ENCODE measurements at places on chromosomes 1 and 21.

- DNase-seq, result no peak
Observed at GRCh38 chr1:36657826-36658225, 175.1 kb upstream of the CSF3R start.

- DNase-seq, result no peak
Observed at GRCh38 chr1:46203738-46204405, 738 bp downstream of the LURAP1 start.

DNA sequence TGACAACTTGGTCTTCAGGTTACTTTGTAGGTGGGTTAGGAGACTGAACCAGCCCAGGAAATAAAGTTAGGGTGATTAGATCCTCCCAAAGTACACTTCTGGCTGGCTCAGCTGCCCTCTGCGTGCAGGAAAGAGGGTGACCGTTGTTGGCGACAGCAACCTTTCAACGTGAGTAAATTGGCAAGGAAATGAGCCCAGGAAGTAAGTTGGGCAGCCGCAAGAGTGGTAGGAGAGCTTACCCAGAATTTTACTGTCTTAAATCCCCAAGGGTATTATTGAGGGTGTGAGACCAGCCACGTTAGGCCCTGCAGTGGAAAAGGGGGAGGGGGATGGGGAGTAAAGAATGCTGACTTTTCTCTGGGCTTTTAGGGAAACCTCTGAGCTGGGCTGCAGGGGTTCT is 1.6 kb downstream of the TENT5C start:
- DNase-seq, result peak; percentile 20

GRCh38 chr1:35808450-35809113 is 766 bp downstream of the AGO4 start:
- DNase-seq, result no peak

DNA sequence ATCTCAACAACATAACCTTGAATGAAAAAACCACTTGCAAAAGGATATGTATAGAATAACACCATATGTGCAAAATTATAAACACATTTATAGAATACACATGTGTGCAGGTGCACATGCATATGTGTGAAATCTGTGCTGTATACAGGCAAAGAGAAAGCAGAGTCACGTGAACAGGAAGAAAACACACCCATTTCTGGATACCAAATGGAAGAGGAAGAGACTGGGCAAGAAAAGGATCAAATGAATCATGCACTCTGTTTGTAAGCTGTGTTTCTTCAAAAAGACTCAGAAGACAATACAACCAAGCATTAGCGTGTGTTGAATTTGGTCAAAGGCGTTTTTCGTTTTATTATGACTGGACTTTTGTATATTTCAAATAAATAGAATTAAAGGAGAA is 111.3 kb upstream of the ERG start:
- no peak for DNase-seq

DNA sequence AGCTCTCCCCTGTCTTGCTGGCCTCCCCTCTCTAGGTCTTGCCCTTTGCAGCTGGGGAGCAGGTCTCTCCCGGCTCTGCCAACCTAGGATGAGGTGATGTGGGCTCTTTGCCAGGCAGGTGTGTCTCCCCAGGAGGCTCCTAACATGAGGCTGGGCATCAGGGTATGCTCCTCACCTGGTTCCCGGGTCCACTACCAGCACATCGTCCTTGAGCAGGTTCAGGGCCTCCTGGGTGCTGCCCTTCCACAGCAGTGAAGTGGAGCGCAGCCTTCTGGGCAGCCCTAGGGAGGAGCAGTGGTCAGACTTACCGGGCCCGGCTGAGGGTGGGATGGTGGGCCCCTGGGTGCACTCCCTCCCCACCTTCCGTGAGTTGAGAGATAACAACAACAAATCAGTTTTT is 17.5 kb downstream of the LACTBL1 start:
- DNase-seq, result no peak

DNA sequence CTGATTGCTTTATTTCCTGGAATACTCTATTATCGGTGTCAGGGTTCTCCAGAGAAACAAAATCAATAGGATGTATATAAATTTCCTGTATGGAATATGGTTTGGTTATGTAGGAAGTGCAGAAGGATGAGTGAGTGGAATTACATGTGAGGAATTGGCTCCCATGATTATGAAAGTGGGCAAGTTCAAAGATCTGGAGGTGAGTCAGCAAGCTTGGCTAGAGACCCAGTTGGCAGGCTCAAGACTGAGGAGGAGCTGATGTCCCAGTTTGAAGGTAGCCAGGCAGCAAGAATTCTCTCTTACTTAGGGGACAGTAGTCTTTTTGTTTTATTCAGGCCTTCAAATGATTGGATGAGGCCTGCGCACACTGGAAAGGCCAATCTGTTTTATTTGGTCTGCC is 57.5 kb downstream of the MAP3K7CL start:
- DNase-seq, result no peak

- peak; percentile 67 for DNase-seq
Observed at GRCh38 chr1:44819196-44819607, 10.9 kb downstream of the BTBD19 start.

DNA sequence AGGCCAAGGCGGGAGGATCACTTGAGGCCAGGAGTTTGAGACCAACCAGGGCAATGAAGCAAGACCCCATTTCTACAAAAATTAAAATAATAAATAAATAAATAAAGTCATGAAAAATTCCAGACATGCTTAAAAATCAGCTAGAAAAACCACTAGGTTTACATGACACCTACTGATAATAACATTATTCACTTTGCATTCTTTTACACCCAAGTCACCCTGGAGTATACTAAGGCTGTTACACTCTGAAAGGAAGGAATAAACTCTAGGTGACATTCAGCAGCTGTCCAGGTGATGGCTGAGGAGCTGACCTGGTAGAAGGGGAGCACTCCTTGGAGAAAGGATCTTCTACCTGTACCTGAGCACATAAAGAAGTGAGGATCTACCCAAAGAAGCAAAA is 179.2 kb downstream of the ZNF281 start:
- DNase-seq, result no peak

DNA sequence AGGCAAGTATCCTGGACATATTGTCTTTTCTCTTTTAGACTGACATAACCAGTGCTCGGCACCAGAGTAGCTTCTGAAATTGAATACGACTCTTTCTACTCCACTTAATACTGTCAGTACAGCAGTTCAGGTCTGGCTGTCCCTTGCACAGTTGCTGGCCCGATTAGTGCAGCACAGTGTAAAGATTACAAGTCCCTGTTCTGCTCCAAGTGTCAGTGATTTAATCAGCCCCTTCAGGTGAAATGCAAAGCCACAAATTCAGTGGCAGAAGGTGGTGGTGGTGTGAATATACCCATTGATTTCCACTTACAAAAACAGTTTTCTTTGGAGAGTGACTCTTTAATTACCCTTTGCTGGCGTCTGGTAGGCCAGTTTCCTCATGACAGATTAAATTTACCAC is 545.4 kb downstream of the ADGRL2 start:
- DNase-seq, result no peak

GRCh38 chr1:46512135-46512791 is 22.6 kb downstream of the DMBX1 start:
- no peak for DNase-seq

DNA sequence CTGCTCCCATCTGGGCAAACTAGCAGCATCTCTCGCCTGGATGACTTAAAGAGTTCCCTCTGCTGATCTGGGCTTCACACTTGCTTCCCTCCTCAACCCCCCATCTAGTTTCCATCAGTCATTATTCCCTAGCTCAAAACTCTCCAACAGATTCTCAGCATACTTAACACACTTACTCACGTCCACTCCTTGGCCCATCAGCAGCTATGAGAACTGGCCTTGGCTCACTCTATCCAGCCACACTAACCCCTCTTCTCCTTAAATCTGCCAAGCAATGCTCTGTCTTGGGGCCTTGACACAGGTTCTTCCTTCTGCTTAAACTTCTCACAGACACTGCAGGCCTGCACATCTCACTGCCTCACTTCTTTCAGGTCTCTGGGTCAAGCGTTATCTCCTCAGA is 41.6 kb downstream of the GNG12 start:
- DNase-seq, result no peak

DNA sequence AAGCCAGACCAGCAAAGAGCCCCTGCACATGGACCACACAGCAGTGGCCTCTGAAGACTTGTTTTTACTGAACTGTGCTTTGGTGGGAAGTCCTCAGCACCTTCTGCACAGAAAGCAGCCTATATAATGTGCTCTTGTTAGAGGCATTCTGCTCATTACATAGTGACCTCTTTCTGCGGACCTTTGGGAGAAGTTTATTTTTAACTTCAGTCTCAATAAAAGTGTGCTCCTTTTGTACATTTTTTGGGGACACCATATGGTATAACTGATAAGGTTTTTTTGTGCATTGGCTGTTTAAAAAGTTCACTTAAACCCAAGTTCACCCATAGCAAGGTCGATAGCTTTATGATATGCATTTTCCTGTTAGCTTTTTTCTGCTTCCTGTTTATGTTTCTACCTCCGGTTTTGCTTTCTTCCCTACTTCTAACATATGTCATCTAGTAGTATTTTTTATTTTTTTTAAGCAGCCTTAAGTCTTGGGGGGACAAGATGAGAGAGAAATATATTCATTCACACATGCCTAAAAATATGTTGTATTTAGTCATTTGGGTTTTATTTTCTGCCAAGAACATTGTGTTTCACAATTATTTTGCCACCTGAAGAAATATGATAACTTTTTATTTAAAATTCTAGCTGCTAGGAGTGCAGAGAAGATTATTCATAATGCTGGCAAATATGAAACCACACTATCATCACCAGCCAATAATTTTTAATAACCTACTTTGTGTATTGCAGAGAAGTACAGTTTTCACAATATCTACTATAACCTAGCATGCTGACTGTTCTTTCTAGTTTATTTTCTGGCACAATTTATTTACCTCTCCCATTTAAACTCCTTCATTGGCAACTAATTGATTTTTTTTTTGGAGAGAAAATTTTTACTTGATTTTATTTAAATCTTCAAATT is 22.9 kb upstream of the SLC19A2 start:
- no peak for DNase-seq

- DNase-seq, result no peak
Observed at GRCh38 chr1:30842697-30843354, 65.7 kb downstream of the SDC3 start.

DNA sequence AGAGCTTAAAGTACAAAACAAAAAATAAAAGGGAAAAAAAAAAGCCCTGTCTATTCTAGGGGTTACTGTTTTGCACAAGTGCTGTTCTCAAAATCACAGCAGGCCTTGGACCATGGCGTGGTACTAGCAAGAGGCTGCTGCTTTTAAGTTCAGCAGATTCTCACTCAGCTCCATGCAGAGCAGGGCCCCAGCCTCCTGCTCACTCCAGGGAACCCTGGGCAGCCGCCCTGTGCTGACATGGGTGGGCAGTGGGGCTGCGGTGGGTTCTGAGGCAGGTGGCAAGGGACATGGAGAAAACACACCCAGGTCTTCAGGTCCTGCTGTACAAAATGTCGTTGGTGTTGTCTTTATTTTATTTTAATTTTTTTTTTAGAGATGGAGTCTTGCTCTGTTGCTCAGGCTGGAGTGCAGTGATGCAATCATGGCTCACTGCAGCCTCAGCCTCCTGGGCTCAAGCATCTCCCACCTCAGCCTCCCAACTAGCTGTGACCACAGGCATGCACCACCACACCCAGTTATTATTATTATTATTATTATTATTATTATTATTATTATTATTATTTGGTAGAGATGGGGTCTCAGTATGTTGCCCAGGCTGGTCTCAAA is 170.9 kb downstream of the DYRK1A start:
- no peak for DNase-seq

- no peak for DNase-seq
Observed at GRCh38 chr1:194717941-194718340, 1531.5 kb upstream of the B3GALT2 start.

GRCh38 chr1:194476872-194477271 is 1290.5 kb upstream of the B3GALT2 start:
- no peak for DNase-seq

DNA sequence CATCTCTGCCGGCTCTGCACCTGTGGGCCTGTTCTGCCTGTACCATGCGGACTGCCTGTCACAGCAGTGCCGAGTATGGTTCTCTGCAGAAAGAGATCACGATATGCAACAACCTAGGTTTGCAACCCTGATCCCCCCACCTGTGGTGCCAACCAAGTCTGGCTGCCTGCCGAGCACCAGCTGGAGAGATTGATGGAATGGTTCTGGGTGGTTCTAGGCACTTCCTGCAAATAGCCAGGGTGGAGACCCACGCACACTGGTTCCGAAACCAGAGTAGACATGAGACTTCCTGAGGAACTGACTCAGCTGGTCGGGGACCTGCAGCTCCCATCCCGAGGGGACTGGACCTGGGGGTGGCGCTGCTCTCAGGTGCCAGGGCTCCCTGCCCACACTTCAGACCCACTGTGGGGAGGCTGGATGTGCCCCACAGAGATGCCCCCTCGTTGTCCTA is 5.4 kb downstream of the TPRG1L start:
- no peak for DNase-seq

GRCh38 chr1:174788981-174789380 is 210.8 kb upstream of the CACYBP start:
- no peak for DNase-seq

DNA sequence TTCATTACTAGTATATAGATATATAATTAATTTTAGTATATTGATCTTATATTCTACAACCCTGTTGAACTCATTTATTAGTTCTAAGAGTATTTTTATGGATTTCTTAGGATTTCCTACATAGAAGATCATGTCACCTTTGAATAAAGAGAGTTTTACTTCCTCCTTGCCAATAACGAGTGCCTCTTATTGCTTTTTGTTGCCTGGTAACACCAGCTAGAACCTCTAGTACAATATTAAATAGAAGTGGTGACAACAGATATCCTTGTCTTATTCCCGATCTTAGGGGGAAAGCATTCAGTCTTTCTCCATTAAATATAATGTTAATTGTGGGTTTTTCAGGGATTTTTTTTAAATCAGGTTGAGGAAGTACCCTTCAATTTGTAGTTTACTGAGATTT is 40.8 kb downstream of the WNT2B start:
- no peak for DNase-seq

DNA sequence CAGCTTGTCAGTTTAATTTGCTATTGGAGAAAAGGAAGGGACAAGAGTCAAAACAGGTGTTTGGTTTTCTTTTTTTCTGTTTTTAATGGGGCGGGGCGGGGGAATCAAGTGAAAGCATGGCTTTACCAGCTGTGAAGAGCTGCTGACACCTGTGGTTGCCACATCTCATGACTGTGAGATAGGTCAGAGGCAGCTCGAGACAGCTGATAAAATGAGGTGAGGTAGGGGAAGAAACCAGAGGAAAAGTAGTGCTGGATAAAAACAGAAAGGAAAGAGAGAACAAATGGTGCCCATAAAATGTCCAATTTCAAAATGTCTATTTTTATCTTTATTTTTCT is 272.3 kb downstream of the NEGR1 start:
- no peak for DNase-seq

GRCh38 chr1:17957588-17958267 is 149.9 kb upstream of the IGSF21 start:
- DNase-seq, result no peak

DNA sequence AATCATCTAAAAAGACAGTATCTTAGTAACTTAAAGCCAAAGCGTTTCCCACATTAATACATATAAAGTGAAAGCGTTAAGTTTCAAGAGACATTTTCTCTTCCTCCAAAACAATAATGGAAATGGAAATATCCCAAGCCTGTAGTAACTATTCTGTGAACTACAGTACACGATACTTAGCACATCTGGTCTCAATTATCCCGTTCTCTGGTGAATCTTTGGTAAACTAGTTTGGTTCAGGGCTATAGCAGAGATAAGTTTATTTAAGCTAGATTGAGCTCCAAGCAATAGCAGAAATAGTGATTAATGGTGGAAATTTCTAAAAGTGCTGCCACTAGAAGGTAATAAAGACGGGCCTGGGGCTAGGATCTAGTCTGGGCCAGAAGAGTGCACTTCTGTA is 55.2 kb downstream of the PCNX2 start:
- no peak for DNase-seq

- no peak for DNase-seq
Observed at GRCh38 chr1:211684791-211685190, 9.4 kb upstream of the NEK2 start.
